ENCODE measurements at places on chromosomes 4 and X. TPM values are rescaled to one million over a fixed set of nuclear protein-coding genes. Genes with fewer than 3 reads are reported as not detected.

The ITGB1BP2 gene
- 150 TPM for total RNA-seq

The KLF8 gene
- 2.5 TPM for total RNA-seq

The GLUD2 gene
- 0.75 TPM for total RNA-seq

The OTUD6A gene
- not detected for total RNA-seq

The CXCL6 gene
- not detected for total RNA-seq

The RAB28 gene
- 22.3 TPM for total RNA-seq

The CT47B1 gene
- not detected for total RNA-seq

The CMC4 gene
- total RNA-seq = 20.1 TPM
